Fibroblast of mammary gland (primary cell): ENCODE measurements at places on chromosomes 13 and 19.
A peak's percentile ranks its signal among the peaks of the same experiment; 100 is the strongest.

DNA sequence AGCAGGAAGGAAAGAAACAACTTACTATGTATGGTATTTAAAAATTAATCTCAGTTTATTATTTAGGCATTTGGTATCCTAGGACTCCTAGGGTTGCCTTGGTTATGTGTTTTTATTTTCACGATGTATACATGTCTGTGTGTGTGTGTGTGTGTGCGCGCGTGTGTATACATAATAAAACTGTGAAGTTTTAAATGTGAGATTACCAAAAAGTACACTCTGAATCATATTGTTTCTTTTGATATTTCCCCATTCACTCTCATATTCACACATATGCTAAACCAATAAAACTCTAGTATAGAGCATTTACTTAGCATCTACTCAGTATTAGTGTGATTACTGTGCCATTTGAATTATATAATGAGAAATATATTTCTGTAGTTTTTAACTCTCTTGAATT, 30.8 kb upstream of the NDFIP2 start:
- DNase-seq: no peak

GRCh38 chr19:19101540-19101939, 36.7 kb downstream of the TMEM161A start:
- DNase-seq: no peak

DNA sequence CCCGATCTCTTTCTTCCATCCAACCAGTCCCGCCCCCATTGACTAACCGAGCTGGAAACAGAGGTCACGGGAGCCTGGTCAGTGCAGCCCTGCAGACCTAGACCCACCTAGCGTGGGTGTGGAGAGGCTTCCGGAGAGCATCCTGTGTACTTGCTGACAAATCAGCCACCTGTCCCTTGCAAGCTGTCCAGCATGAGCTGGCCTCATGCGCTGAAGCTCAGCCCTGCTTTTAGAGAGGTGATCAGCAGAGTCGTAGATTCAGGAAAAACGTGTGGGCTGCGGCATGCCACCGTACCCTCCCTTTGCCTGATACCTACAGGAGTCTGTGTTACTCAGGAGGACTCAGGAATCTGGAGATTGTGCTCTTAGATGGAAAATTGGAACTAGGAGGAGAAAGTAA, 80.3 kb upstream of the UQCRFS1 start:
- no peak for DNase-seq

DNA sequence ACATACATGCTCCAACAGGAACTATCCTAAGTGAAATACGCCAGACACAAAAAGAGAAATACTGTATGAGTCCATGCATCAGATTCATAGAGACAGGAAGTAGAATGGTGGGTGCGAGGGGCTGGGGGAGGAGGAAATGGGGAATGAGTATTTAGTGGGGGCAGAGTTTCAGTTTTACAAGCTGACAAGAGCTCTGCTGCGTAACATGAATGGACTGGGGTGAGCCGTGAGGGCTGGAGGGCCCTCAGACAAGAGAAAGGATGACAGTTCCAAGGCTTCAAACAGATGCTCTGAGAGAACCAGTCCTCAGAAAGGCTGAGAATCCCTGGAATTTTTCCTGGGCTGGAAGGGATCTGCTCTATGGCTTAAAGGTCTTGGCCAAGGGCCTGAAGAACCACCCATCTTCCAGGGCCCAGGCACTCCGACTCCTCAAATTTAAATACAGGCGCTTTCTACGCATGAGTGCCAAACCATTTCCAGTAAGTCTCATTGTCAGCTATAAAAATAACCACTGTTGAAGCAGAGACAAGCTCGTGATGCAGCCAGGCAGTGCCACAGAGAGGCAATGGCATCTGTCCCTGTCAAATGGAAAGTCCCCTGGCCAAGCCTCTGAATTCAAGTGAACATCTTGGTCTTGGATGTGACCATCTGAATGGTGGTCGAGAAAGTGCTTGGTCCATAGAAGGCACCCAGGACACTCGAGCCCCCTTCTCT, 17.5 kb downstream of the KLF2 start:
- no peak for DNase-seq

GRCh38 chr19:10317045-10317856, 1.4 kb upstream of the FDX2 start:
- no peak for DNase-seq

DNA sequence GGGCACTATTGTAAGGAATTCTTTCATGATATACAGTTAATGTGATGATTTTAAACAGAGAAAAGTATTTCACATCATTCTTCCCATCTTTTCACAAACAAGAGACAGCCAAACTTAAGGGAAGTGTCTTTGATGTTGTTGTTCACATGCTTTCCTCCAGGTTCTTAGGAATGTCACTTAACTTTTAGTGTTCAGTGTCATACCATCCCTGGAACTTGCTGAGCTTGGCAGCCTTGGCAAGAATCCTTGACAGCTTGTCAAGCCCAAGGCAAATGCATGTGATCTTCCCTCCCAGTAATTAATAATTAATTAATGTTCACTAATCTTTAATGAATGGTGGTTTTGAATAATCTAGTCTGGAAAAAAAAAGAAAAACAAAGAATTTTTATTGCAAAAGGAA, 727.9 kb upstream of the PRR20A start:
- DNase-seq: no peak

DNA sequence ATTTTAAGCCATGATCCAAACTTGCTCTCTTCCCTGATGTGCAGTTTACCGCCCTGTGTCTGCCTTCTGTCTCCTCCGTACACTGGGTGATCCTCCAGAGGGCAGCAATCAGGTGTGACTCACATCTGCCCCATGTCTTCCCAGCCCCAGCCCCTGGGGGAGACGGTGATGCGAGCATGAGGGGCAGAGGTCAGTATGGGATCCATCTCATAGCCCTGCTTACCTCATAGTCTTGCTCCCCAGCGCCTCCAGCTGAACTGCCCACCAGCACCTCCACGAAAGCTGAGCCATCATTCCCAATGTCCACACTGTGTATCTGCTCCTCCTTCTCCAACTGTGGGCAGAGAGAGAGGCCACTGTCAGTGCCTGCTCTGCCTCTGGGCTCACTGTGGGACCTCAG, 14.6 kb downstream of the XRCC1 start:
- peak; percentile 76 for DNase-seq

DNA sequence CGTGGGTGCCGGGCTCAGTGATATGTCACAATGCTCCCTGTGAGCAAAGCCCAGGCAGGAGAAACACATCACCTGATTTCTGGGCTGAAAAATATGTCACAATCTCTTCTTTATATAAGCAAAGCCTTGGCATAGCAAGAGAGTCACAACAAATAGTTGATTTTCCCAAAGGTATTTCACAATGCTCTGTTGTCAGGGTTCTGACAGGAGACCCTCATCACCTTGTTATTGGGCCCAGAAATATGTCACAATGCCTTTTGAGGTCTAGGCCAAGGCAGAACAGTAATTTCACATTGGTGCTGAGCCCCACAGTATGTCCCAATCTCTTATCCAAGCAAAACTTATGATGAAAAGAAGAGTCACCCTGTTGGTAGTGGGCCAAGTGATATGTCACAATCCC, 125.7 kb downstream of the ZNF675 start:
- DNase-seq: no peak

DNA sequence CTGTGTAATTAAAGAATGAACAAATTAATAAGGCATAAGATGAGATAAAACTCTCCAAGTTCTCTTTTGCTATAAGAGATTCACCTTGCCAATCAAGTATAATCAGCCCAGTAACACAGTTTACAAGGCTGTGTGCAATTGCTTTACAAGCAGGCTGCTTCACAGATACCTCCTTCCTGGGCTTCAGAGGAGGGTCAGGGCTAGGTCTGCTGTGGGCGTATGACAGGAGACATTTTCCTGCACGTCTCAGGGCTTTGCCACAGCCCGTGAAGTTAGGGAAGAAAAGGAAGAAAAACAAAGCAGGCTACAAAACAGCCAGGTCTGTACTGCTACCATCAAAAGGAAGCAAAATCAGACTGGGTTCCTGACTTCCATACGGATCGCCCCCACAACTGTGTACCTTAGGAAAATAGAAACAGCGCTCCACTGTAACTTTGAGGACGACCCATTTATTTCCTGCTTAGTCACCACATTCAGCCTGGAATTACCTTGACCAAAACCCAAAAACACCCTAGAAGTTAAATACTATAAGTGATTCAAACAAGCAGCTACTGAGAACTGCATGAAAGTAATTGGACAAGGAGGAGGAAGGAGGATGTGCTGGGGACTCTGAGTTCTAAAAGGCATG, 12.4 kb downstream of the EFNB2 start:
- no peak for DNase-seq

DNA sequence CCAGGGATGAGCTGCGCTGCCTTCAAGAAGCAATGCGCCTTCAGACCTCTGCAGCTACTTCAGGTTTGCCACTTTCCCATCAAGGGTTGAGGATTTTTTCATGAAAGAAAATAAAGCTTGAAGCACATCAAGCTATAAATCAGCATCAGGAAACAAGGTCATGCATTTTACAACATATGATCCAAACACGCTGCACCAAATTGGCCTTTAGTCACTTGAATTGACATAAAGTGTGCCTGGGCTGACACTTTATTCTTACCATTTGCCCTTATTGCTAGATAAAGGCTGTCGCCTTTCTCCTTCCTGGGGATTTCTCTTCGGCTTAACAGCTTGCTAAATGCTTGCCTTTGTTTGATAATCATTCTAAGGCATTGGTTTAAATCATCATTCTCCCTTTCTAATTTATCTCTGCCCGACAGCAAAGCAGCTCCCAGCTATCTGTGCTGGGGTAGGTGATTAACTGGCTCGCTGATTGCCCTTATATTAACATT, 87.7 kb downstream of the LHFPL6 start:
- DNase-seq: no peak

- DNase-seq: no peak
Observed at GRCh38 chr19:48491793-48492123, 19.9 kb downstream of the LMTK3 start.

DNA sequence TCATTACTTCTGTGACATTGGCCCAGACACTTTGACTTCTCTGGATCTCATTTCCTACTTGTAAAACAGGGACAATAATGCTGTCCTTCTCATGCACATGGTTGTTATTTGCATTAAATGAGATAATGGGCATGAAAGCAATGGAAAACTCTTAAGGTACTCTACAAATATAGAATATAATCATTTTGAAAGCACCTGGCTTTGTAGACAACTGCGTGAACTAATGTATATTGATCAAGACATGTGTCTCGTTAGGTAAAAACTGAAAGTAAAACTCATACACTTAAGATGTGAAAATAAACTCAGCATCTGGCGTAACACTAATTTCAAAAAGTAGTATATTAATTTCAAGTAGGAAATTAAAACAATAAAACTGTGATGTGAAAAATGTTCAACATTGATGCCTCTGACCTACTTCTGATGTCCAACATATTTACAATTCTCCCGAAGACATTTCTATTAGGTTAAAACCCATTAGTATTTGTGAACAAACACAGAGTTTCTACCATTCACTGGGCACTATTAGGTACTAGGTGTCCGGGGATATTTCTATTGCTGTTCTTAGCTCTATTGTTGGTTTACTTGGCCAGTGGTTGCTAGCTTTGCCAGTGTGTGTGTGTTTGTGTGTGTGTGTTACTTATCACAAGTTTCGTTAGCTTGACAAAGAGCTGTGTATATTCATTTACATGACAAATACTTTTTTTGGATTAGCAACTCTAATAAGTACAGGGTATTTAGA, 220.5 kb downstream of the KCNRG start:
- no peak for DNase-seq

DNA sequence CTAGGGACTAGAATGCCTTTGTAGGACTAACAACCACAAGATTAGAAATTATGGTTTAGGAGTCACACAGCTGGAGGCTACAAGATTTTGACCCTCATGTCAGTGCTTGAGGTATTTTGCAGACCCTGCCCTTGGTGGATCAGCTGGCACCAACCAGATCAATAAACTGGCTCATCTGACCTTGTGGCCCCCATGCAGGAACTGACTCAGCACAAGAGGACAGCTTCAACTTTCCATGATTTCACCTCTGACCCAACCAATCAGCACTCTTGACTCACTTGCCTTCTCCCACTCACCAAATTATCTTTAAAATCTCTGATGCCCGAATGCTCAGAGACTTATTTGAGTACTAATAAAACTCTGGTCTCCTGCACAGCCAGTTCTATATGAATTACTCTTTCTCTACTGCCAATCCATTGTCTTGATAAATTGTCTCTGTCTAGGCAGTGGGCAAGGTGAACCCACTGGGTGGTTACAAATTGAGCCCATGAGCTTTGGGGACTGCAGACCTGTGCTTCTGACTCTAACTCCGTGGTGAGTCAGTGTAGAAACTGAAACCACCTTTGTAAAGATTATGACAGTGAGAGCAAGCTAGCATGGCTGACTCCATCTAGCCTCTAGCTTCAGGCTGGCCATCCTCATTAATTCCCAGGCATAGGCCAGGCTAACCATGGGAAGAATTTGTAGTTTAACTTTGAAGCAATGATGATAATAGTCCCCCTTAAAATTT, 33.9 kb upstream of the CEACAM8 start:
- DNase-seq: peak; percentile 2

DNA sequence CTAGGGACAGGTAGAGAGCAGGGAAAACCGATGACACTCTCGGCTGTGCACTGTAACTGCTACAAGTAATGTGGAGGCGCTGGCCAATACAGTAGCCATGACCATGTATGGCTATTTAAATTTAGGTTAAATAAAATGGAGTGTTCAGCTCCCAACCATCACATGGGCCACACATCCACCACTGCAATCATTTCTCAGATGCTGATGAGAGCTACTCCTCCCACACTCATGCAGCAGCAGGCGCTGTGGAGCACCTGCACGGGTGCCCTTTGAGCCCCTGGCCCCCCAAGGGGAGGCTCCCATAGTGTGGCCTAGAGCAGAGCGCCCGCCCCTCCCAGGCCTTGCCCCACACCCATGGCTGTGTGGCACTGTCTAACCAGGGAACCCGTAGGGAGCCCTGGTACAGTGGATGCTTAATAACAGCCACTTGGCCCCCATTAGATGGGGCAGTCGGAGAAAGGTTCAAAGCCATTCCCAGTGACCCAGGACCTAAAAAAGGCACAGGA, 6.0 kb downstream of the ACP4 start:
- no peak for DNase-seq

DNA sequence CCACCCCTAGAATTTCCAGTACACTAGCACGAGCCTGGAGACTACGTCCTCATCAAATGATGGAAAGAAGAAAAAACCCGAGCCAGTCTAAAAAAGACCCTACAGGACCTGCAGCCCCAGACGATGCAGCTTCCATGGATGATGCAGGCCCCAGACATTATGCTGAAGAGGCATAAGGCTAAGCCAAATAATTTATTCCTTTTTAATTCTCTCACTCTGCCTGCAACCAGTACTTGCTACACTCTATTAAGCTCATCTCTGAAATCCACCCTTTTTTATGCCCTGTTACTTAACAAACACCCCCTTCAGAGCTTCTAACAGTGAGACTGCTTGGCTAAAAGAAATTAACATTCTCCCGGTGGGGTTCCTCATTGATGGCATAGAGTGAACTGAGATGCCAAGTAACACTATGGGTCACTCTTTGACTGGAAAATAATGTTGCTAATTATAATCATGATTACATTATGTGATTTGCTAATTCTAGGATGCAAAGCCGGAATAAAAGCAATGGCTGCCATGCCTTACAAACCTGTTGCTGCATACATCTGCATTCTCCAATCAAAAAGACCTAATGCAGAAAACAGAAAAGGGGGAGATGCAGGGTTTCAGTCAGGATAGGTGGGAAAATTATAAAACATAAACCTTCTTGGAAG, 1462.4 kb downstream of the UQCRFS1 start:
- no peak for DNase-seq
